Left colon (tissue), 2 donors: ENCODE measurements at places on chromosomes 3 and 15. TPM values are rescaled to one million over a fixed set of nuclear protein-coding genes. Genes with fewer than 3 reads are reported as not detected.
A peak's percentile ranks its signal among the peaks of the same experiment; 100 is the strongest.

CAV3 gene
- not detected for total RNA-seq

TRIM42 gene
- not detected for total RNA-seq

ANKUB1 gene
- not detected for total RNA-seq

DBR1 gene
- total RNA-seq = 10.7 TPM

EIF4E3 gene
- total RNA-seq = 43.1 TPM

ANKRD34C gene
- not detected for total RNA-seq

SAMMSON gene
- total RNA-seq = not detected

GOLGA8S gene
- 0.17 TPM for total RNA-seq

ITGB5 gene
- total RNA-seq = 103 TPM

GRCh38 chr15:68208636-68209240 is 3.6 kb upstream of the CALML4 start:
- no peak for DNase-seq

DNA sequence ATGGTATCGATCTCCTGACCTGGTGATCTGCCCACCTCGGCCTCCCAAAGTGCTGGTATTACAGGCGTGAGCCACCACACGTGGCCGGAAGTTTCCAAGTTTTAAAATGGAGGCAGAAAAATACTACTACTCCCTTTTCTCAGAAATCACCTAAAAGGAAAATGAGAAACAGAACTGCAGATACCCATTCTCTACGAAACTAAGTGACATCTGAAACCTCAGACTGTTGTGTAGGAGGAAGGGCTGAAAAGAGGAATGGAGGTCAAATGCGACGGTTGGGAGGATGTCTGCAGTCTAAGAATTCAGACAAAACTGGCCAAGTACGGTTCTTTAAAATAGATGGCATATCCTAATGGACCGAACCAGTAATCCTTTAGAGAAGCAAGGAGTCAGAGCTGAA is 24.1 kb downstream of the WDR48 start:
- DNase-seq = no peak

DNA sequence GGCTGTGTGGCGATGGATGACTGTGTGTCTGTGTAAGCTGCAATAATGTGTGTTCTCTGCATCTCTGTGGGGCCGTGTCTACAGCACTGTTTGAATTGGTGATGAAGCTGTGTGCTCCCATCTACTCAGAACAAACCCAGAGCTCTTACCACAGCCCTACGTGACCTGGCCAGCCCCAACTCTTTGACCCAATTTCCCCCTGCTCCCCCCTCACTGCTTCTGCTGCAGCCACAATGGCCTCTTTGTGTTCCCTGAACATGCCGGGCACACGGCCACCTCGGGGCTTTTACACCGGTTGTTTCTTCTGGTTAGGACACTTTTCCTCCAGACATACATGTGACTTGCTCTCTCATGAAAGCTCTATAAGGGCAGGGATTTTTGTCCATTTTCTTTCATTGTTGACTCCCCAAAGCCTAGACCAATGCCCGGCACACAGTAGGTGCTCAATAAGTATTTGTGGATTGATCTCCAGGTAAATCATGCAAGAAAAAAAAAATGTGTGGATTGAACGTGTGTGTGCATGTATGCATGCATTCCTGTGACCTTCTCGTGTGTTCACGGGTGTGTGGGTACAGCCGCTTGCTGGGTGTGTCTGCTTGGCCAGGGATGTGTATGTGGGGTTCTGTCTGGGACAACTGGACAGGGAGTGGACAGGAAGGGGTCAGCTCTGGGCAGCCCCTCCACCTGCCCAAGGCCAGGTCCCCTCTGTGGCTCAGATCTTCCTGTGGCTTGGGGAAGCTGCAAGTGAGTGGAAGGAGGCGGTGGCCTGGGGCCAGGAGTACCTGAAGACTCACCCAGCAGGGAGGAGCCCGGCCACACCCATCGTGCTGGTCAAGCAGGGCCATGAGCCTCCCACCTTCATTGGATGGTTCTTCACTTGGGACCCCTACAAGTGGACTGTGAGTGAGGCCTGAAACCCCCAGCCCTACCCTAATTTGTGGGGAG is 14.8 kb downstream of the VILL start:
- DNase-seq = peak; percentile 78

DNA sequence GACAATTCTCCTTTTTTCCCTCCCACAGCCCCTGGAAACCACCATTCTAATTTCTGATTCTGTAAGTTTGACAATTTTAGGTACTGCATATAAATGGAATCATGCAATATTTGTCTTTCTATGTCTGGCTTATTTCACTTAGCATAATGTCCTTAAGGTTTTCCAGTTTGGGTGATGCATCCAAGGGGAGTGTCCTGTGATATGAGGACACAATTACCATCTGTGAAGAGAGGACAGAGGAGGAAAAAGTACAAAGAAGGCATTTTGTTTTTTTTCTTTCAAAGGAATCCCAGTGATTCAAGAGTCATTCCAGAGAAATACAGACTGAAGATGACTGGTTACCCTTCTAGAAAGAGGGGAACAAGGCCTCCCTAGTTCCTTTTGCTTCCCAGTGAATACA is 514.7 kb upstream of the TGFBR2 start:
- no peak for DNase-seq

- no peak for DNase-seq
Measured at GRCh38 chr3:153192327-153192726, 30.3 kb downstream of the RAP2B start.

DNA sequence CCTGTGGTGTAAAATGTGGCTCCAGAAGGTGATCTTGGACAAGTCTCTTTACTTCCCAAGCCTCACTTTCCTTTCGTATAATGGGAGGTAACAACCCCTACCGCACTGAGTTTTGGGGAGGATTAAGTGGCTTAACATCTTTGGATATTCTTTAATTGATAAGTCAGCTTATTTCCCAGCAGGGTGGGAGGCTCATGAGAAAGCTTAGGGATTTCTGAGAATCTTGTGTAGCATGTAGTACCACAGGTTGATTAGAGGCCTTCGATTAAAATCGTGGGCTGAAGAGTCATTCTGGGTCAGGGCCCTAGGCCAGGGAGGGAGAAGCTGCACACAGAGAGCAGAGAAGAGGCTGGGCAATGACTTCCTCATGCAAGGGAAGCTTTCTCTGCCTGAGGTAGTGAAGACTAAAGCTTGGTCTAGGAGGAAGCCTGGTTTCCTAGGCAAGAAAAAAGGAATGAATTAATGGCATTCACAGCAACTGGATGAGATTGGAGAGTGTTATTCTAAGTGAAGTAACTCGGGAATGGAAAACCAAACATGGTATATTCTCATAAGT is 1.5 kb upstream of the NMNAT3 start:
- no peak for DNase-seq

DNA sequence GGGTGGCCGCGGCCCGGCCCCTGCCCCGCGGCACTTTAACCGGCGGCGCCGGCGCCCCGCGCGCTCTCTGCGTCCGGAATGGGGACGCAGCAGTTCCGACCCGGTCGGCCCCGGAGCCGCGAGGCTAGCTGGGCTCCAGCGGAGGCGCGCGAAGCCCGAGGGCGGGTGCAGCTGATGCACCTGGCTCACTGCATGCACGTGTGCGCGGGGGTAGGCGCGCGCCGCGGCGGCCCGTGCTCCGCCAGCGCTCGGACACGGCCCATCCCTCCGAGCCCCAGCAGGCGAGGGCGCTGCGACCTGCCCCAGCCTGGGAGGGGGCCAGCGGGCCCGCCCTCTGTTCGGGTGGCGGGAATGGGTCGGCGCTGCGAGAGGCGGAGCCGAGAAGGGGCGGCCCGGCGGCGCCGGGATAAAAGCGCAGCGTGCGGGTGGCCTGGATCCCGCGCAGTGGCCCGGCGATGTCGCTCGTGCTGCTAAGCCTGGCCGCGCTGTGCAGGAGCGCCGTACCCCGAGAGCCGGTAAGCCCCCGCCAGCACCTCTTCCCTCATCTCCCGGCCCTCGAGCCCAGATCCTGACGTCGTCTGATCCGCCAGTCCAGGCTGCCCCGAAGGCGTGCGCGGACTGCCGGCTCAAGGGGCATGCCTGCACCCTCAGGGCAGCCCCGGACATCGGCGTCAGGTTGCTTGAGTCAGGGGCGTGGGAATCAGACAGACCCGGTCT is at the start of the genes CHDH and IL17RB:
CHDH (minus strand) TSS at position 286 of the 717 bp plus-strand sequence. CDS start 22,411 bp downstream, outside the sequence.
IL17RB (plus strand) TSS at position 435 of the 717 bp plus-strand sequence; CDS start at position 456, 21 bp downstream.
- DNase-seq = peak; percentile 79

GRCh38 chr3:171842864-171843518 is at the start of gene TMEM212:
Gene TMEM212 (plus strand): TSS chr3:171843349. CDS start chr3:171843384, 35 bp downstream.
- DNase-seq = no peak

DNA sequence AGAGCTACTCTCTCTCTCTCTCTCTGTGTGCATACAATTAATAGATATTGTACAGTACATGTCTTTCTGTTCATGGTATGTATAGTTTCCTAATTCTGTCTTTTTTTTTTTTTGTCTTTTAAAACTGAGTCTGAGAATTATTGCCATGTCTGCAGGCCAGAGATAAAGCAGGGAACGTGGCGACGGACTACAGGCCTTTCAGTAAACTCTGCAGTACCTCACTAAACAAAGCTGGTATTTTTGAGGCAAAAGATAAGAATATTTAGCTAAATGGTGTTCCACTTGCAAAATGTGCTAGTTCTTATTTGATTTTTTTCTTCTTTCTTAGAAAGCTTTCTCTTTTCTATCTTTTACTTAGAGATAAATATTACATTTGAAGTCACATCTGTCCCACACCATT is 44.0 kb upstream of the EHHADH start:
- no peak for DNase-seq

DNA sequence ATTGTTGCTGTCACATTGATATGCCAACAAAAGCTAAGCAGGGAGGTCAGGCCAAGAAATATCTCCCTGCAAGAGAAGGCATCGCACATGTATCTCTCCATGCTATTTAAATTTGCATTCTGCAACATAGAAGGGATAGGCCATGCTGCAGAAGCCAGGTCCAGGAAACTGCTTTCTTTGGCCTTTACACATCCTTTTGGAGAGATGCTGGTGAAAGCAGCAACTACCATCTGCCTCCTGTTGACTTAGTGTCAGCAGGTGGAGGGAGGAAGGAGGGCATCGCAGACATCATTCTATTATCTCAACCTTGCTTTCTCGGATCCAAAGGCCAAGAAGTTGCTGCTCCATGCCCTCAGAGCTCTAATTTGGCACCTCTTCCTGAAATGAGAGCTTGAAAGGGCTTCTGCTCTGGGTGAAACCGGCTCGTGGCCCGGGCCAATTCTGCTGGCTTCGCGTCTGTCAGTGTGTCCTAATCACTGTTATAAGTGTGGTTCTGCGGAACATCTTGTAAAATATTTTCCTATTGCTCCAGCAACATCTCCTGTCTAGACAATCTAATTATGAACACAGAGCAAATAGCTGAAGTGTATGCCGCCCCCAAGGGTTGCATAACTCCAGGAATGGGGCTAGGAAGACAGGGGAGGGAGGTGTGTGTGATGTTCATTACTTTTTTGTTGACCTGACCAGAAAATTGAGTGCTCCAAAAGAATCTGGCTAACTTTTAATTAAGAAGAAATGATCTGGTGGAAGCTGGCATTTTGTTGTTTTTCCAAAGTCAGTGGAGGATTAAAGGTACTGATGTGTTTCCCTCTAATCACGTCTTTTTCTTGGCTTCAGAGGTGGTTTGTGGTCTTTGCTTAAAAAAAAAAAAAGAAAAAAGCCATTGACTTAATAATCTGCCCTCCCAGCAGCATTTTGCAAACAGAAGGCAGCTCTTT is 89.1 kb downstream of the TPRG1 start:
- no peak for DNase-seq

GRCh38 chr15:78599189-78599588 is 21.6 kb downstream of the CHRNA3 start:
- DNase-seq = no peak
